ENCODE measurements at places on chromosomes 12 and 14. TPM values are rescaled to one million over a fixed set of nuclear protein-coding genes. Genes with fewer than 3 reads are reported as not detected.
A peak's percentile ranks its signal among the peaks of the same experiment; 100 is the strongest.

DNA sequence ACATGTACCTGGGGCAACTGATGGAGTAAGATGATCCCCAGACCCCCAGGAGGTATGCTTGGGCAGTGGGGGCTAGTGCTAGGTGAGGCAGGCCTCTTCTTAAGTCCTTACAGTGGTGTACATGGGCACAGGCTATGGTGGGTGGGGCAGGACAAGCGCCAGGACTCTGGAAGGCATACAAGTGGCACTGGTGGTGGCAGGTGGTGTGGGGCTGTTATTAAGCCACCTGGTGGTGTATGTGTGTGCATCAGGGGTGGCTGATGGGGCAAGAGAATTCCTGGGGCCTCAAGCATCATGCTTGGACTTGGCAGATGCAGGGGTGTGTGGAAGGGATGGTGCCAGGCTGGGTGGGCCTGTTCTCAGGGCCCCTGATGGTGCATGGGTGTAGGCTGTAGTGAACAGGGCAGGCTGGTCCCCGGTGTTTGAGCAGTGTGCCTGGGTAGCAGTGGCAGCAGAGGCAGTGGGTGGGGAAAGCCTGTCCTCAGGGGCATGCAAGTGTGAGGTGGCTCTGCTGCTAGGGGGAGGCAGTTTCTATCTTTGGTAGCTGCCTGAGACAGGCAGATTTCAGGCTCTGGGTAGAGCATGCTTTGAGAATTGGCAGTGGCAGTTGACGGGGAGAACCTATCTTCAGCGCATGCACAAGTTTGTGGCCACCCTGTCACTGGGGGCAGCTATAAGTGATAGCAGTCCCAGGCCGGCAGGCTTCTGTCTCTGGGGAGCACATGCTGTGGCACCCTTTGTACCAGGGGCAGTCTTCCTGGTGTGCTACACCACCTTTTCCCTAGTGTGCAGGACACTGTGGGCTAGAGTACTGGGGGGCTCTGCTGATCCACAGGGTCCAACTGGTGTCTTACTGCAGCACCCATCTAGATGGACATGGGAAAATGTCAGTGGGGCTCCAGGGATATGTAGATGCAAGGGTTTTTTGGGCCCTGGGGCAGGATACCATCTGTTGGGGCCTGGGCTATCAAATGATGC, 52.6 kb upstream of the ABCD2 start:
- no peak overlapping the region for H3K27ac ChIP-seq
- DNase-seq: no peak
- no peaks in the 10 kb centered on the region for H3K4me1 ChIP-seq
- H3K36me3 ChIP-seq: no peaks in the 10 kb centered on the region

GRCh38 chr12:30965613-30965985, 39.1 kb downstream of the TSPAN11 start:
- no peaks in the 10 kb centered on the region for H3K36me3 ChIP-seq
- H3K4me3 ChIP-seq: no peak overlapping the region
- peaks cover 10% of the 10 kb centered on the region for H3K4me1 ChIP-seq
- H3K27ac ChIP-seq: no peak overlapping the region

- peak overlapping the region; percentile 95 for H3K27ac ChIP-seq
- peak overlapping the region; percentile 96 for H3K4me3 ChIP-seq
- H3K27me3 ChIP-seq: no peaks in the 10 kb centered on the region
- DNase-seq: peak; percentile 88
- no peaks in the 10 kb centered on the region for H3K36me3 ChIP-seq
Observed at GRCh38 chr14:99604278-99604765, 315 bp upstream of the CCDC85C start.

- H3K27ac ChIP-seq: peak overlapping the region; percentile 88
- H3K36me3 ChIP-seq: no peaks in the 10 kb centered on the region
- H3K4me1 ChIP-seq: peaks cover 74% of the 10 kb centered on the region
- no peak for DNase-seq
- peak overlapping the region; percentile 90 for H3K4me3 ChIP-seq
Observed at GRCh38 chr12:48678551-48679185, 3.4 kb downstream of the KANSL2 start.

EIF2S1 gene
- 164 TPM for total RNA-seq

GRCh38 chr12:46803517-46803916, 22.3 kb downstream of the SLC38A4 start:
- DNase-seq: no peak
- peak overlapping the region; percentile 46 for H3K27ac ChIP-seq
- peaks cover 10% of the 10 kb centered on the region for H3K4me1 ChIP-seq
- no peaks in the 10 kb centered on the region for H3K36me3 ChIP-seq

POTEM gene
- not detected for total RNA-seq

- H3K36me3 ChIP-seq: no peaks in the 10 kb centered on the region
- no peak overlapping the region for H3K4me3 ChIP-seq
- no peak for DNase-seq
- H3K27me3 ChIP-seq: no peaks in the 10 kb centered on the region
Observed at GRCh38 chr12:84375449-84376170, 537.0 kb downstream of the SLC6A15 start.

DIO3 gene
- 2.3 TPM for total RNA-seq

DNA sequence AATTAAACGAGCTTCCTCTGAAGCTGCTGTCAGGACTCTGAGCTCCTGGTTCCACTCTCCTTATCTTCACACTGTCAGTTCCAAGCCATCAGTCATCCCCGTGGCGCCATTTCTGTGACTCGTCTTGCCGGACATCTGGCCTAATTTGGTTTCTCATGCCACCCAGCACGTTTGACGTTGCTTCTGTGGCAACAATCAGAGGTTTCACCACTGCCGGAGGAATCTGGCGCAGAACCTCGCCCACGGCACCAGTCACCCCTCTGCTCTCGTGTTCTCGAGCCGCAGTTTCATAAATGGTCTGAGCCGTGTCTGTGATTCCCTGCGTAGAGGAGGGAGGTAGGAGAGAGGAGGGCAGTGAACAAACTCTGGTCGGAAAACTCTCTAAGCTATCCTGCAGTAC, 29.7 kb downstream of the BDKRB1 start:
- DNase-seq: no peak
- H3K27ac ChIP-seq: no peak overlapping the region
- H3K4me3 ChIP-seq: no peak overlapping the region
- no peaks in the 10 kb centered on the region for H3K4me1 ChIP-seq
- H3K36me3 ChIP-seq: peaks cover 3% of the 10 kb centered on the region

DNA sequence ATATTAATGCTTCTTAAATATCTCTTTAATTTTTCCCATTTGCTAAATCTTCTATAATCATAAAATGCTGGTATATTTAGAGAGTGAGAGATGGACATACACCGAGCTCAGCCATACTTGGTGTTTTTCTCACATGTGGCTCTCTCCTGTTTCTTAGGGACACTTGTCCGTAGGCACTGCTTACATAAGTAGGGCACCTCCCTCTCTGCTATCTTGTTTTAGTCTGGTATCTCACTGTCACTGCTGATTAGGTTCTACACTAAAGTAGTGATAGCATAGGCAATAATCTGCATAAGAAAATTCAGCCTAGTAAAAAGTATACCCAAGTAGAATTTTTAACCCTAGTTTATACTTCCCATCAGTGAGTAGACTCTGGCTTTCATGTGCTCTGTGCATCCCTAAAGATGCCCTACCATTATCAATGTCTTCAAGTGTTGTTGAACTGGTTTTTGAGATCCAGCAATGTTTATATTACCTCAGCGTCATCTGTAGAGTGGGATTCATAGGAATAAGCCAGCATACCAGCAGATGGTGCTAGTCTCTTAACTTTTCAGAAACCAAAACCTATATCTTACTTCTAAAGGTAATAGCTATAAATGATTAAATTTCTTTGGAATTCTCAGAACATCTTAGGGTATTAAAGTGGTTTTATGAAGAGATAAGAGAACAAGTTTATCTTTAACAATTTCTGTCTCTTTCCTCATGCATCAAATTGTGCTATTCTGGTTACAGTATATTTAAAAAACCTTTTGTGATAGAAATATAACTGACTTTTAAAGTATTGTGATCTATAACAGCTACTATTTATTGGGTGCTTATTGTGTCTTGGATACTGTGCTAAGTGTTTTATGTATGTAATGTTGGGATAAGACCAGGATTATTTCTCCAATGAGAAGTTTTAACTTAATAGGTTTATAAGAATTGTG, 32.9 kb downstream of the ARID2 start:
- no peak overlapping the region for H3K27ac ChIP-seq
- no peak overlapping the region for H3K4me3 ChIP-seq
- H3K27me3 ChIP-seq: no peaks in the 10 kb centered on the region
- no peak for DNase-seq

DNA sequence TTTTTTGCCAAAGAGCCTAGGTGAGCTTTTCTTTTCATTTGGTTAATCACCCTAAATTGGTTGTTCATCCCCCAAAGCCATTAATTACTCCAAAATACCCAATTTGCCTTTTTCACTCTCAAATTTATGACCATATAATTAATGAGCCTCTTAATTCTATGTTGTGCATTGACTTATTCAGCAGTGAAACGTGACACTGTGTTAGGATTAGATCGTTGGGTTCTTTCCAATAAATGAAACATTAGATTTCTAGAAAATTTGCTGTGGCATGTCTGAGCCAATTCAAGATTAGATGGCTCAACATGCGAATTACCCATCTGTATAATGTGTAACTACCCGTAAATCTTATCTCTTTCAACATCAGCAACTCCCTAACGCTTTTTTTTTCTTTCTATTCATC, 273.4 kb downstream of the BMP4 start:
- H3K4me1 ChIP-seq: no peaks in the 10 kb centered on the region
- H3K27ac ChIP-seq: no peak overlapping the region
- H3K27me3 ChIP-seq: no peaks in the 10 kb centered on the region
- H3K4me3 ChIP-seq: no peak overlapping the region
- DNase-seq: no peak
- H3K36me3 ChIP-seq: no peaks in the 10 kb centered on the region

- DNase-seq: no peak
- H3K27ac ChIP-seq: no peak overlapping the region
- no peaks in the 10 kb centered on the region for H3K27me3 ChIP-seq
- H3K4me3 ChIP-seq: no peak overlapping the region
Observed at GRCh38 chr12:65868878-65869277, 44.6 kb downstream of the HMGA2 start.

- no peak for DNase-seq
- H3K4me1 ChIP-seq: peaks cover 55% of the 10 kb centered on the region
- peak overlapping the region; percentile 84 for H3K27ac ChIP-seq
Observed at GRCh38 chr12:48128800-48129199, 9.6 kb downstream of the PFKM start.

GRCh38 chr14:104514156-104514848, 65.3 kb upstream of the C14orf180 start:
- no peaks in the 10 kb centered on the region for H3K4me1 ChIP-seq
- no peak overlapping the region for H3K4me3 ChIP-seq
- no peak overlapping the region for H3K27ac ChIP-seq
- no peak for DNase-seq

KRT8 gene
- total RNA-seq: 1.4 TPM
